ENCODE measurements at places on chromosomes 4 and X. TPM values are rescaled to one million over a fixed set of nuclear protein-coding genes. Genes with fewer than 3 reads are reported as not detected.

- DNase-seq, result no peak
These were observed 158.3 kb upstream of the TAPT1 start for GRCh38 chr4:16384576-16384975.

Gene ESX1
- not detected for total RNA-seq

DNA sequence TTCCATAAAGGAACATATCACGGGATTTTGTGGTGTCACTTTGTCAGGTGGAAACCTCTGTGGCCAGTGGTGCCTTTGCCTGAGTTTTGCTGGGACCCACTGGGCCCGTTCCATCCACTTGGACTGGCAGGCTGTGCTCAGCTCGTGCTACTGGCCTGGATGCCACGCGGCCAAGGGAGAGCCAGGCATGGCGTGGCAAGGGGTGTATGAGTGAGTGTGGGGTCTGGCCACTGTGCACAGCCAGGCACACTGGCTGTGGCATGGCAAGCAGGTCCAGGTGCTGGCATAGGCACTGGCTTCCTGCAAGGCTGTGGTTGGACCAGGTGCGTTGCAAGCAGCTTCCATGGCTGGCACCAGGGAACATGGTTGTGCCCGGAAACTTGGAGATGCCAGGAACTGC lies 60.8 kb downstream of the TBCK start:
- no peak for DNase-seq

GRCh38 chr4:73499996-73500765 lies 18.6 kb downstream of the AFM start:
- no peak for DNase-seq

DNA sequence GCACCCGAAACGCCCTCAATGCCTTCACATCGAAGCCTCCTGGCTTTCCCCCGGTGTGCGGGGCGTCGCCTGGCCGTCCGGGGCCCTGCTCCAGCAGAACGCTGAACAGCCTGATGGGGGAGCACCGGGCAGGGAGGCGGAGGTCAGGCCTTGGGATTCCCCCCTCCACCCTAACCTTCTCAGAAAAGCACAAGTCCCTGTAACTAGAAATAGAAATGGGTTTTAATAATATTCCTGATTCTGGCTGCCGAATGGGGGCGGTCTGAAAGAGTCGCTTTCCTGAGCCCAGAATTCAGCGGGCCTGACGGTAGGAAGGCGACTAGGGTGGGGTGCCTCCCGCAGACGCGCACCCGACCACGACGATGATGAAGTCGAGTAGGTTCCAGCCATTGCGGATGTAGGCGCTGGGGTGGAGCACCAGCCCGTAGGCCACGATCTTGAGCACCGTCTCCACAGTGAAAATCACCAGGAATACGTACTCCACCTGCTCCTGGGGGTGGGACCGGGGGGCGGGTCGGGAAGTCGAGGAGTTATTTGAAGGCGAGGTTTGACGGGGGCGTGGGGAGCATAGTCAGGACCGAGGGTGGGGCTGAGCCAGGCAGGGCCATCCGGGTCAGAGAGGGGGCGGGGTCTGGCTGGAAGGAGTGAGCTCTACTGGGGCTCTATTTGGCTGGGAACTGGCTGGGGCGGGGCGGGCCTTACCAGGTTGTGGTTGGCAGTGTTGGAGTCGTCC lies 2.5 kb downstream of the CACNA1F start:
- DNase-seq, result peak; percentile 46

GRCh38 chr4:142081025-142081424 lies 444.6 kb downstream of the IL15 start:
- no peak for DNase-seq

DNA sequence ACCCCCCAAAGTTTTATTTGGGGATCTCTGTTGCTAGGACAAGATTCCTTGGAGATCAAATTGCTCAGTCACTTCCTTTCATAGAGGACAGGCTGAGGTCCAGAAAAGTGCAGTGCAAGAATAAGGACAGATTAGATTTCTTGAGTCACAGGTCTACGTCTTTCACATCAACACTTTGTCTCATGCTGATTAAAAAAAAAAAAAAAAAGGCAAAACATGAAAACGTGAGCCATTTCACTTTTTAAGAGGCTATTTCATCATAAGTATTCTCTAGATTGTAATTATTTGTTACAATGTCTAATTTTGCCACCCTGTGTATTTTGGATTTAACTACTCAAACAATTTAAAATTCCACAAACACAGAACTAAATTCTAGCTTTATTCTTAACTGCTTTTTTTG lies 647.0 kb downstream of the TRAM1L1 start:
- no peak for DNase-seq

DNA sequence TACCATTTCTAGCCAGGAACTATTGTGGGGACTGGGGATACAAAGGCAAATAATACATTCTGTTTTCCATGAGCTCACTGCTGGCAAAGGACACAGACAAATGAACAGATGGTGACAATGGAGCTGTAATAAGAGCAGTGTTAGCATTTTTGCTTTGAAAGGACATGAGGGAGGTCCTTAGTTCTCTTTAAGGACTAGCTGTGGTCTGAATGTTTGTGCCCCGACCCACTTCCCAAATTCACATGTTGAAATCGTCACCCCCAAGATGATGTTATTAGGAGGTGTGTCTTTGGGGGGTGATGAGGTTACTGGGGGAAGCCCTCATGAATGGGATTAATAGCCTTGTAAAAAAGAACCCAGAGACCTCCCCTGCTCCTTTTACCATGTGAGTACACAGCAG lies 30.3 kb downstream of the CCNG2 start:
- no peak for DNase-seq

DNA sequence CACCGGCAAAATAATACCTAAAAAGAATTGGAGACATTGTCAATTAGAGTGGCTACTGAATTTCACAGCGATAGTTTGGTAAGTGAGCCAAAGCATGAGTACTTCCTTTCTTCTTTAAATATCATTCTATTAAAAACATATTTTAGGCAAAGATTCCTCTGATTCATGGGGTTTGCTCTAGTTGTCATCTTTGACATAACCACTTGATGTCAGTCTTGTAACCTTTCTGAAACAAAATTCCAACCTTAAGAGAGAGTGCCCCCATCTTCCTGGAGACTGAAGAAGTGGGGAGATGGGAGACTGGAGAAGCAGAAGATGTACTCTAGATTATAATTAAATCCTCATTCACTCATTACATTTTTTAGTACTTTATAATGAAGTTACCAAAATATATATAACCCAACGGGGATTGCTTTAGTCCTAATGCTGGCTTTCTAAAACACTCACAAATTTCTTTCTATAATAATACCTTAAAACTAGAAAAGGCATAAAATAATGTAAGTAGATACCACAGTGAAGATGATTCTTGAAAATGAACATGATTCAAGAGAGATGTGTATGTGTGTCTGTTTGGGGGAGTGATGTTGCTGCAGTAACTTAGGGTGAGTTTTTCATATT lies 96.4 kb downstream of the EMCN start:
- DNase-seq, result no peak

DNA sequence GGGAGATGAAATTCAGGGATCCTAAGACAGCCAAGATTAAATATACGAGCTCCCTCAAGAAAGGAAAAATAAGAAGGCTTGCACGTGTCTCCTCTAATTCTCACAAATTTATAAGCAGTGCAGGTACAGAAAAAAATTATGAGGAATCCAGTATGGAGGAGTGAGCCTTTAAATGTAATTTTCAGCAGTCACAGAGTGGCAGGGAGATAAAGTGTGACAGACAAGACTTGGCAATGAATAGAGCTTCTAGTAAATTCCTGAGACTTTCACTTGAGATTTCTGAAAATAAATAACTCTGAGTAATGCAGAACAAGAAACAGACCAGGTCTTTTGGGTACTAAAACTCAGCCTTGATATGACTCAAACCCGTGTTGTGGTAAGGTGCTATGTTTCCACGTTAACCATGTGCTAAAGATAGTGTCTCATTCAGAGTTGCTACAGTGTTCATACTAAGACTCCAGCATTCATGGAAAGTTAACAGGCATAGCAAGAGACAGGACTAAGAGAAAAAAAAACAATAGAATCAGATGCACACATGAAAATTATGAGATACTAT lies 119.8 kb downstream of the SPOCK3 start:
- DNase-seq, result no peak

DNA sequence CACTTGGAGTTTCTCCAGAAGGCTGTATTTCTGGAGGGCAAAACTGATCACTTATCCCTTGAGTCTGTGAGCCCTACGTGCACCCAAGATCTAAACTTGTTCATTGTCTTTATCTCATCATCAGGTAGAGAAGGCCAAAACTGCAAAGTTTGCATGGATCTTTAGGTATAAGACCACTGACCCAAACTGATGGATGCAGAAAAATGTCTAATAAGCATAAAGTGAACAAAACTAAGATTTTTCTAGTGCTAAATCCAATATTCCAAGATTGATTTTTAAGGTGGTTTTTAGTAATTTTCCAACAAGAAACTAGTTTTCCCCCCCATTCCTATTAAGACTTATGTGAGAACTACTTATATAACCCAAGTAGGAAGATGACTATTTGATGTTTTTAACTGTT lies 2.0 kb downstream of the TMSB15A start:
- DNase-seq, result no peak

Gene SYNPO2
- 3.6 TPM for total RNA-seq

DNA sequence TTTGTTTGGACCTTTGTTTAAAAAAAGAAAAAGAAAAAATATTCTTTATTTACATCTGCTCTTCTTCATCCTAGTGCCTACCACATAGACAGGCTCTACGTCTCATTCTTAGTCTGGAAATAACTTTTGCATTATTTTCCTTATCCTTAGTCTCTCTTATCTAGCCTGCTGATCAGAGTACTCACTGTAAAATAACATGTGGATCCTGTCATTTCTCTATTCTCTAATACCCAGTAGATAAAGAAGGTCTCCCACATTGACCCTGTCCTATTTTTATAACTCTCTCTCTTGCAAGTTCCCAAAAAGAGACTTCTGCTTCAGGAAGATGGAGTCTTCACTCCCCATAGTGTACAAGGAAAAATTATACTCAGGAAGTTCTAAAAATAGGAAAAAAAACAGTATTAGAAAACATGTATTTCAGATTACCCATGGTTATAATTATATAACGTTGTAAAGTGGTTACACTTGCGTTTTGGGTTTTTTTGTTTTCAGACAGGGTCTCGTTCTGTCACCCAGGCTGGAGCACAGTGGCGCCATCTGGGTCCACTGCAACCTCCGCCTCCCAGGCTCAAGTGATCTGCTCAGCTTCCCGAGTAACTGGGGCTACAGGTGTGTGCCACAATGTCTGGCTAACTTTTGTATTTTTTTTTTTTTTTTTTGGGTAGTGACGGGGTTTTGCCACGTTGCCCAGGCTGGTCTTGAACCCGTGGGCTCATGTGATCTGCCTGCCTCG lies 23.8 kb downstream of the ZFX start:
- no peak for DNase-seq

Gene CXCL3
- not detected for total RNA-seq

GRCh38 chr4:93684571-93684970 lies 144.0 kb upstream of the ATOH1 start:
- no peak for DNase-seq

Gene FAM149A
- total RNA-seq, result 33.4 TPM

- DNase-seq, result no peak
These were observed 10.5 kb downstream of the RASSF6 start for GRCh38 chr4:73609706-73610105.

Gene NIPAL1
- 11.6 TPM for total RNA-seq

DNA sequence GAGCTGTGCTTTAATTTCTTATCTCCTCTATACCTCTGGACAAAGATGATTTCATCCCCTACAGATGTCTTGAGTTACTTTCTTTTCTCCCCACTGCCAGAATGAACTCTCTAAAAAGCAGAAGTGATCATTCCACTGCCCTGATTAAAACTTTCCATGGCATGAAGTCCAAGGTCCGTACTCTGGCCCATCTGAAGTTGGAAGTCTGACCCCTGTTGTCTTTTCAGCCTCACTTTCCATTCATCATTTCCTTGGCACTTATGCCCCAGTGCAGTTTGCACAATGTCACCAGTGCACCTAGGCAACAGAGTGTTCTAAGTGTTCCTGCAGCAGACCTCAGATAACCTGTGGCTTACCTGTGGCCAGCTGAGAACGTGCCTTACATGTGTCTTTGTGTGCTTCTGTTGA lies 242.4 kb downstream of the FRAS1 start:
- no peak for DNase-seq

DNA sequence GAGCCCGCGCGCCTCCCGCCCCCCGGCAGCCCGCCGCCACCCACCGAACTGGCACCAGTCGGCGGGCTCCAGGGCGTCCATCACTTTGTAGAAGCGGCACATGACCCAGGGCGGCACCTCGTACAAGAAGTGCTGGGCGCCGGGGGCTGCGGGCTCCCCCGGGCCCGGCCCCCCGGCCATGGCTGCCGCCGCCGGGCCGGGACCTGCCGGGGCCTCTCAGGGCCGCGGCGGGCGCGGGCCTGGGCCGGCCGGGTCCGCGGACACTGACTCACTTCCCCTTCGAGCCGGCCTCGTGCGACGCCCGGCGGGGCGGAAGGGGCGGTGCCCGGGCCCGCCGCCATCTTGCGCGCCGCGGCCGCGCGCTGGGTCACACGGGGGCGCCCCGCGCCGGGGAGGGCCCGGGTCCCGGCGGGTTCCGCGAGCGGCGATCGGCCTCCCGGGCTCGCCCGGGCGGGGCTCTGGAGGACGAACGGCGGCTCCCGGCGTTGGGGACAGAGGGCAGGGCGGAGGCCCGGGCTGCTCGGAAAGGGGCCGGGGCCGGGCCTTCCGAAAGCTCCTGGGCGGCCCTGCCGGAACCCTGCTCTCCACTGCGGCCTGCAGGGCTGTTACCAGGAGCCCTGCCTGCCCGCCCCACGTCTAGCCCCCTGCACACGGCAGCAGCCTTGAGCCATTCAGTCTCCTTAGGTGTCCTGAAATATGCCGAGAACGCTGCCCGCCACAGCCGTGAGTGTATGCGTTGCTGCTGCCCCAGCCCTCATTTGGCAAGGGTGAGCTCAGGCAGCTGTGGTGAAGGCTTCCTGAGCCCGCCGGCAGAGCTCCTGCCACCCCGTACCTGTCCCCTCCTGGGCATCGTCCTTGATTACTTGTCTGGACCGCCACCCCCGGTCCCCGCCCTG lies at the start of gene IRAK1:
TSS of gene IRAK1 (minus strand) at position 270 of the 896 bp plus-strand sequence. CDS start at position 180, 90 bp downstream.
- DNase-seq, result peak; percentile 66

DNA sequence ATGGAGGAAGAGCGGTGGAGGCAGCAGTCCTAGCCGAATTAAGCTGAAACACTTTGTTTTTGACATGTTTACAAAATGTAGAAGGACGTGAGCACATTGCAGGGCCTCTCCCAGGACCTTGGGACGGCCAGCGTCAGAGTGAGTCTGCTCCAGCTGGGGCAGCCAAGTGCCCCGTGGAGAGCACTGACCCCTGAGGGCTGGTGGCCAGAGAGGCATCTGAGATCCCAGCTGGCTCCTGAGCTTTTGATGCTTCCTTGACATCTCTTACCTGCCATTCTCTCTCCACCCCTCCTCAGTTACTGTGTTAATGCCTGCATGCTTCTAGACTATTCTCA lies 24.7 kb downstream of the NAT8L start:
- DNase-seq, result peak; percentile 91

- no peak for DNase-seq
These were observed at the start of gene BEX1 for GRCh38 chrX:103063918-103064434. Gene BEX1, minus strand, starts transcription at chrX:103064171. Its CDS starts 897 bp downstream, at chrX:103063274.

GRCh38 chr4:40307627-40308497 lies 27.3 kb upstream of the CHRNA9 start:
- no peak for DNase-seq

DNA sequence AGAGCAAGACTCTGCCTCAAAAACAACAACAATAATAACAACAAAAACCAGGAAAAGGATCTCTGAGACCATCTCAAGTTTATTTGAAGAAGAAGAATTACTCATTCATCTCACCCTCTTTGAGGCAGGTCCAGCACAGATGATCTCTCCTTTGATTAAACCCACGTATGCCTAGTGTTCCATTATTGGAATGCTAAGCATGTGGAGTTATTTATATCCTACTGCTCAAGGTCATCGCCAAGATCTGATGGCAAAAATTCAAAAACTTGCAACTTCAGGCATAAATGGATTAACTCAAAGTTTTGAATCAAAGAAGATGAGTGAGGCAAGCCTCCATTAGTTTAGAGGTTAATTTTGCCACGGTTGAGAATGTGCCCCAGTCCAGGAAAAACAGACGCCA lies 184.2 kb downstream of the DHRSX start:
- DNase-seq, result no peak

All from left lobe of liver (tissue), 2 donors.